Right cardiac atrium (tissue), 5 donors: ENCODE measurements at places on chromosomes 12 and 14.
A peak's percentile ranks its signal among the peaks of the same experiment; 100 is the strongest.

DNA sequence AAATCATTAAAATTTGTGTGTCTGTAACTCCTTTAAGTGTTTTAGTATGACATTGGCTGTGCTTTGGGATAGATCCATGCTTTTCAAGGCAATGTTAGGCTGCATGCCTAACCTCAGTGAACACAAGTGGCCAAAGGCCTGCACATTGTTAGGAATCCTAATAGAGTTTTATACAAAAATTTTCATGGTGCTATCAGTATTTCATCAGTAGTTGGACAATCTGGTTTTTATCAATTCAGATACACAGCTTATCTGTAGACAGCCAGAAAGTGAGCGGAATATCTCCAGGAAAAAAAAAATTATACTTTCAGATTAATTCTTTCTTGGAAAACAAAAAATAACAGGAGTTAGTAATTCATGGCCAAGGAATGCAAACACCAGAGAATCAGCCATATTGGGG is 324.0 kb upstream of the PDE3A start:
- no peak for DNase-seq

DNA sequence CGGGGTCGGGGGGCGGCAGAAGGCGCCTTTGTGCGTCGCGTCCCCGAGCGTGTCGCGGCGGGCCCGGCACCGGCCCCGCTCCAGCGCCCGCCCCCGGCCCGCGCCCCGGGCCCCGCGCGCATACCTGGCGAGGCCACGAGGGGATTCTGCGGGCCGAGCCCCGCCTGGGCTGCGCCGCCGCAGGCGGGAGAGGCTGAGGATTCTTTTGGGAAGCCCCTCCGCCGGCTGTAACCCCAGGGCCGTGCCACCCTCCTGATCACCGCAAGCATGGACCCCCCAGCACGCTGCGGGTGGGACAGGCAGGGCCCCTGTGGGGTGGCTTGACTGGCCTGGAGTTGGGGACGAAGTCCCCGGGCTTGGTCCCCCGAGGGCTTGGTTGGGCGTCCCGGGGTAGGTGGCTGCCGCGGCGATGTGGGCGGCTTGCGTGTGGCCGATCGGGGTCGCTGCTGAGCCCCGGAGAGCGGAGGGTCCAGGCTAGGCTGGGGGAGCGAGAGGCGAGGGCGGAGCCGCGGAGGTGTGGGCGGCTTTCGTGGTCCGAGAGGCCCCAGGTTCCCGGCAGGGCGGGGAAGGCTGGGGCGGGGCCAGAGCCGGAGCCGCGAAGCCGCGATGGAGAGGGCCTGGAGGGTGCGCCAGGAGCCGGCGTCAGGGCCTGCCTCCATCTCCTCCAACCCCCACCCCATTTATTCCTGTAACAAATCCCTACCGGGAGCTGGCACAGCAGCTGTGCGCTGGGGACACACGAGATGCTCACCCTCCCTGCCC is 28.4 kb upstream of the GPR132 start:
- peak; percentile 93 for DNase-seq

DNA sequence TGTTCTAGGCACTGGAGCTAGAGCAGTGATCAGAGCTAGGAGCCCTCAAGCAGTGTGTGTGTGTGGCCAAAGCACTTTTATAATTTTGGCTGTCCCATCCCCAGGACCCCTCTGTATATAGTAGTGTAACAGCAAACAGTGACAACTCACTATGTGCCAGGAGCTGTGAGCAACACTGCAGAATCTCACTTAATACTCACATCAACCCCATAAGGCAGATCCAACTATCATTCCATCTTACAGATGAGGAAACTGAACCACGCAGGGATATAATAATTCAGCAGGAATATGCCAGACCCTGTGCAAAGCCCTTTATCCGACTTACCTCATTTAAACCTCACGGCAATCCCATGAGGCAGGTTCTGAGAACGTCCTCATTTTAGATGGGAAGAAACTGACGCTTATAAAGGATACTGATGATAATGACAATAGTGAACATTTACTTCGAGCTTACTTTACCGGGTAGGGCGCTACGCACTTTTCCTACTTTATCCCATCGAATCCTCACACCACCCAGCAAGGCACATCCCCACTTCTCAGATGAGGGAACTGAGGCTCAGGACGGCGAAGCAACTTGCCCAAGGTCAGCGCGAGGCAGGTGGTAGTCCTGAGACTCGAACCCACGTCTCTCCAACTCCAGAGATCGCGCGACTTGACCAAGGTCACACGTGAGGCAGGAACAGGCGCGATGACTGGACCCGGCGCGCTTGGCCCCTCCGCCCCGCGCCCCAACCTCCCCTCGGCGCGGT is 687 bp downstream of the RAB35 start:
- DNase-seq: no peak

- DNase-seq: no peak
These were observed 109.5 kb downstream of the PAX9 start for GRCh38 chr14:36771028-36771640.

DNA sequence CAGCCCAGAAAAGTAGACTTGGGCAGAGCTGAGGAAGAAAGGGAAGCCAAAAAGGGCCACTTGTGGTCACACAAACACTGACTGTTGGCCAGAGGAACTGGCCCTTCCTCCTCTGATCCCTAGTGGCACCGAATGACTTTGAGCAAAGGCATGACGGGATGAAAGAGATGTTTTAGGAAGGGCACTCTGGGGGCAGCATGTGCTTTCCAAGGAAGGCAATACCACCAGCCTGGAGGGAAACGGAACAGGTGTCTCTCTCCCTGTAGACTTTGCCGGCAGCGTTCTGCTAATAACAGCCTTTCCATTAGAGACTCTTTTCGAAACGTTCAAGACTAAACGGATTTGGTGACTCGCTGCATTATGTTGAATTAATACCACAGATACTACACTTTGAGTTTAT is 12.3 kb upstream of the FBXO21 start:
- DNase-seq: no peak

- no peak for DNase-seq
These were observed 27.7 kb downstream of the UBR7 start for GRCh38 chr14:93234798-93235197.

- DNase-seq: no peak
These were observed 36.0 kb upstream of the GARIN6 start for GRCh38 chr12:99611599-99611998.

GRCh38 chr14:70064136-70064865 is 124.5 kb downstream of the SLC8A3 start:
- DNase-seq: no peak

DNA sequence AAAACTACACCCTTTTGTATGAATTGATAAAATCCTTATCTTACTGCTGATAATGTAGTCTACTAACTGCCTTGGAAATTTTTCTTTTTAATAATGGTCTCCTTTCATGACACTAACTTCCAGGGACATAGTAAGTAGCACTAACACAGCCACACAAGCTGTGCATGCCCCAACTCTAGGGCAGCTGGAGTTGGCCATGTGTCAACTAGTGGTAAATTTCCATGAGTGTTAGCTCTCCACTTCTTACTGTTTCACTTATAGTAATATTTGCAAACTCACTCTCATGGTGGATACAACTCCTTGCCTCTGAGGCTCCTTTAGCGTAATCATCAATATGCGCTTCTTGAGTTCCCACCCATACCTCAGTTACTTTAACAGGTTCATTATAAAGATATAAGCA is 38.0 kb downstream of the LGR5 start:
- no peak for DNase-seq
